ENCODE measurements at places on chromosomes 12 and 14. TPM values are rescaled to one million over a fixed set of nuclear protein-coding genes. Genes with fewer than 3 reads are reported as not detected.

Gene CCNK
- 25.8 TPM for total RNA-seq

Gene RND1
- 0.59 TPM for total RNA-seq

Gene TSPAN9
- 49.6 TPM for total RNA-seq

Gene PLEKHG7
- total RNA-seq = not detected

Gene CEBPE
- total RNA-seq = not detected

Gene TAS2R8
- total RNA-seq = not detected

Gene DNAI7
- total RNA-seq = not detected

Gene RERGL
- not detected for total RNA-seq

Gene TMEM117
- 23.2 TPM for total RNA-seq

Gene PZP
- total RNA-seq = not detected

Gene FOXM1
- total RNA-seq = 1.2 TPM

Gene RASAL1
- total RNA-seq = not detected

Gene GALNT8
- not detected for total RNA-seq

Gene GNB3
- 3.6 TPM for total RNA-seq

Gene PAX9
- 0.05 TPM for total RNA-seq

Gene NINJ2
- not detected for total RNA-seq

Gene SLC24A4
- total RNA-seq = not detected

Gene PRB2
- total RNA-seq = not detected

Gene RNU4-1
- under 0.01 TPM for total RNA-seq

Gene GPR84
- total RNA-seq = not detected

Gene BDKRB2
- 33.3 TPM for total RNA-seq

Data from smooth muscle cell of the umbilical artery (primary cell).